Mesothelial cell of epicardium (in vitro differentiated cells): ENCODE measurements at places on chromosomes 6 and 20.

- no peak for DNase-seq
These were observed 296.7 kb downstream of the CDH26 start for GRCh38 chr20:60254901-60255411.

DNA sequence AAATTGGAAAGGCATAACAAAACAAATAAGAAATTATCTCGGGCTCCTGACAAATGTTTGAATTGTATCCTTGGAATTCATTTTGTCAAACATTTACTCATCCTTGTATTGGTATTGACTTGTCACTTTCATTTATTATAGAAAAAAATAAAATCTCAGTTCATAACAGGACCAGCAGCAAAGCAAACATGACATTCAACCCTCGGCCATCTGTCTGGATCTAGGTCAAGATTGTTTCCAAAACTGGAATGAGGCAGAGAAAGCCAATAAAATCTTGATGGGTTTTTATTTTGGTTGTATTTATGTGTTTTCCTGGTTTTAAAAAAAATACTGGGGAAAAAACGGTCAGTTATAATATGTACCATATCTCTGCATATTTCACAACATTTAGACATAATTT is 42.9 kb upstream of the FABP7 start:
- no peak for DNase-seq

DNA sequence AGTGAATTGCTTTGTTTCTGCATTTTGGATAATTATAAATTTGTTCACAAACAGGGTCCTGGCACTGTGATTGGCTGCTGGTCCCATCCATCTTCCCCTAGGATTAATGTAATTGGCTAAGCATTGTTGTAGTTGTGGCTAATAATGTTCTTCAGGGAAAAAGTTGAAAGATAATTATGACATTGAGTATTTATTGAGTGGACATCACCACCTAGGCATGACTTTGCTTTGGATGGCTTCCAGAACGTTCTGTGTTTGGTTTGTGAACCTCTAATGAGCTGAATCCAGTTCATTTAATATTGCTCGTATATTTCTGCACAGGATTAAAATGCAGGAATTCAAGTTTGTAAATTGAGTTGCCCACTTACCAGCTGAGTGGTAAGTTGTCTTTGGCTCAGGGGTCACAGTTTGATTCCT is 55.1 kb downstream of the ARID1B start:
- no peak for DNase-seq

DNA sequence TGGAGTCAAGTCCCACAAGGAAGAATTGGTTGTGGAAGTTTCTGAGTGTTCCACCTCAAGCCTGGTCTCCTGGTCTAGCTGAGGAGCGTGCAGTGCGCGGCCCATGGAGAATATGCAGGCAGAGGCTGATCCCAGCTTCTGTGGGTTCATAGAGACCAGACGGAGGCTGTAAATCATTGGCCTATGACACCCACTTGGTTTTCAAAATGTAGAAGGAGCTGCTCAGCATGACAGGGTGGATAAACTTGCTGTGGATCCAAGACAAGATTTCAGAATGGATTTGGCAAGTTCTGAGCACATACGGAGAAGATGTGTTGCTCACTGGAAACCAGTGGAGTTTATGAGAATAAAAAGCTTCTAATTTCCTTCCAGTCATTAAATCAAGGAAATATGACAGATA is 744 bp downstream of the KIF25 start:
- DNase-seq, result no peak

- DNase-seq, result no peak
These were observed 65.6 kb downstream of the CDC5L start for GRCh38 chr6:44453146-44453545.

- DNase-seq, result no peak
These were observed 55.3 kb downstream of the FLRT3 start for GRCh38 chr20:14282140-14282539.

- DNase-seq, result no peak
These were observed 207.4 kb downstream of the SOX4 start for GRCh38 chr6:21800948-21801438.

- DNase-seq, result no peak
These were observed 6.4 kb upstream of the TXNDC5 start for GRCh38 chr6:7916959-7917358.

DNA sequence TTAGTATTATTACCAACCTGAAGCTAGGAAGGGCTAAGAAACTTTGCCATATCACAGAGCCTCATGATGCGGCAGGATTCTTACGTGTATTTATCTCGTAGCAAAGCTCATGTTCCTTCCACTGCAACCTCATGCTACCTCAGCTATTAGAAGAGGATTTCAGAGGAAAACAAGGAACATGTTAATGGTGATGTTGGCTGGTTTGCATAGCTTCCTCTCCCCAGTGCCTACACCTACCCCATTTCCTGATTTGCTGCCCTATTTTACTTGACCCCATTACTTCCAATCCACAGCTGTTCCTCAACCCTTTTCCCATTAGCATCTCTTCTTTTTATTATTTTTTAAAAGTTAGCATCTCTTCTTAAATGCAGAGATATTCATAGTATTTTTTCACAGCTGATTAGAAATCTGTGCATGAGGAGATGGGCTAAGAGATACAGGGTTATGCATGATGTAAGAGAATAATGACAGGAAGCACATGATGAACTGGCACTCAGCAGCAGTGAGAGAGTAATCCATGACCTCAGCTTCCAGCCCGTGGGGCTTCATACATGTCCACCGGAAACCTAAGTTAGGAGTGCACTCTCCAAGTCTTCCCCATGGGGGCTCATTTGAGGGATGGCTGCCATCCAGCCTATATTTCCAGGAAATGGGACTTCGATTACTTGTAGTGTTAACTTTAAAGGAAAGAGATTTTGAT is 106.1 kb upstream of the ASF1A start:
- no peak for DNase-seq

GRCh38 chr6:36691011-36691410 is 6.6 kb upstream of the RAB44 start:
- DNase-seq, result no peak

DNA sequence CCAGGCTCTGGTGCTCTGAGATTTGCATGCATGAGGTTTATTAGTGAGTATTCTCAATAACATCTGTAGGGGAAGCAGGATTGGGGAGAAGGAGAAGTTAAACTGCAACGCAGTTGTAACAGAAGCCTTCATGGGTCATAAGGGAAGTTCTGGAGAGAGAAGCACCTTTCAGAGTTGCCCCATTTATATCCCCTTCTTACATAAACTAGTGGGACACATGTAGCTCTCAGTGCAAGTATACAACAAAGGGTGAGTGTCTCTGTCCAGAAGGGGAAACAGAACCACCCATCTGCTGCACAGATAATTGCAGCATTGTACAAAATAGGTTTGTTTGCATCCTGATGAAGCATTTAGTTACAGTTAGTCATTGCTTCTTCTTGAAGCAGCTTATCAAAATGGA is 4.3 kb upstream of the ADGB start:
- DNase-seq, result no peak

GRCh38 chr6:29631209-29631810 is 1.7 kb downstream of the GABBR1 start:
- no peak for DNase-seq

GRCh38 chr6:42105156-42105648 is 37.2 kb downstream of the C6orf132 start:
- no peak for DNase-seq

DNA sequence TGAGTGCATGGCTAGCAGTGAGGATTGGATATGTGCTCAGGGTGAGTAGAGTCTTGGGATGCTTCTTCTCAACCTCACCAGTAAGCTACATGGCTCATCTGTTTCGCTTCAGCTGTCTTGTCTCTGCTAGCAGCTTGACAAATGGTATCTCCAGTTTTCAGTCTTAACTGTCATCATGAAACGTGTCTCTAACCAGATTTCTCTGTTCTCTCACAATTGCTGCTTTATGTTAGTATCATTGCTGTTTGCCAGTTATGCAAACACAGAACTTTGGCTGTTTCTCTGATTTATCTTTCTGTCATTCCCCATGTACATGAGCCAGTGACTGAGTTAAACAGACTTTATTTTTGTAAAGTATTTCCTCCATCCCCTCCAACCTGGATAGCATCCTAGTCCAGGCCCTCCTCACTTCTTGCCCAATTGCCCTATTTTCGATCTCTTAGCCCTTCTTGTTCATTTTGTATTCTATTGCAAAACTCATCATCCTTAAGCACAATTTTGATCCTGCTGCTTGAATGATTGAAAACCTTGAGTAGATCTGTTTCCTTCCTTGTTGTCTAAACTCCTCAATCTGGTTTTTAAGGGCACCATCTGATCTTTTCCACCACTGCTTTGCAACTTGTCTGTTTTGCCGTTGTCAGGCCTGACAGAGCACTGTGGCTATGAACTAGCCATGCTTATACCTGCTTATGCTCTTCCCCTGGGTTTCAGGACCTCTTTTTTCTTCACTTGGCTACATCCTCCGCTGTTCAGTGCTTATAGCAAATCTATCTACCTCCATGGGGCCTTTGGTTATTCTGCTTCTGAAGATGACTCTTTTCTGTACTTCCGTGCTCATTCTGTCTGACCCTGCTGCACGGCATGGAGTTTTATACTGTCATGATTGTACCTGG is 37.7 kb upstream of the ADIG start:
- DNase-seq, result no peak

GRCh38 chr20:59403261-59403961 is 103.0 kb downstream of the EDN3 start:
- DNase-seq, result peak; percentile 96

- no peak for DNase-seq
These were observed 107.5 kb upstream of the PRSS16 start for GRCh38 chr6:27139756-27140579.

DNA sequence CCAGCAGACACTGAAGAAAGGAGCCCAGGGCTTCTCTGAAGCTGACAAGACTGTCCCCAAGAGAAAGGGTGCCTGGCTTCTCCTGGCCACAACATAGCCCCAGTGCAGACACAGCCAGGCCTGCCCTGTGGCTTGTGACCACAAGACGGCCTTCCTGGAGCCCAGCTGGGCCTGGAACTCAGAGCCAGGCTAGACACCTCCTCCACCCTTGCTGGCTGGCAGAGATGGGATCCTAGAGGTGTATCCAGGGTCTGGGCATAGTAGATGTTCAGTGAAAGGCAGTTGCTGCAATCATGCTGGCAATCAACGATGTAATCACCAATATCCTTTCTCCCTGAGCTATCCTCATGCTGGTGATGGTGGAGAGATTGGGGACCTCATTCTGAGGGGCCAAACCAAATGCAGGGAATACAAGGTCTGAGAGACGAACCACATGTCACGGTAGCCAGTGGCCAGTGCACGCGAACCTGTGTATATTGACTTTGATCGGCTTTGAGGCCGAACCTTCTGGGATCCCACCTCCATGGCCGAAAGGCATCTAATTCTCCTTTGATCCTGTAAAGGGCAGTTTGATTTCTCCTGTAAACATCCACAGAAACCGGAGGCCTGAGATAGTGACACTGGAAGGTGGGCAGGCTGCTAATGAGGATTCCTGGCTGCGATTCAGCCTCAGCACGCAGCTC is 115.2 kb downstream of the PSMB1 start:
- DNase-seq, result no peak

- no peak for DNase-seq
These were observed 39.9 kb downstream of the AFDN start for GRCh38 chr6:167866642-167867041.

DNA sequence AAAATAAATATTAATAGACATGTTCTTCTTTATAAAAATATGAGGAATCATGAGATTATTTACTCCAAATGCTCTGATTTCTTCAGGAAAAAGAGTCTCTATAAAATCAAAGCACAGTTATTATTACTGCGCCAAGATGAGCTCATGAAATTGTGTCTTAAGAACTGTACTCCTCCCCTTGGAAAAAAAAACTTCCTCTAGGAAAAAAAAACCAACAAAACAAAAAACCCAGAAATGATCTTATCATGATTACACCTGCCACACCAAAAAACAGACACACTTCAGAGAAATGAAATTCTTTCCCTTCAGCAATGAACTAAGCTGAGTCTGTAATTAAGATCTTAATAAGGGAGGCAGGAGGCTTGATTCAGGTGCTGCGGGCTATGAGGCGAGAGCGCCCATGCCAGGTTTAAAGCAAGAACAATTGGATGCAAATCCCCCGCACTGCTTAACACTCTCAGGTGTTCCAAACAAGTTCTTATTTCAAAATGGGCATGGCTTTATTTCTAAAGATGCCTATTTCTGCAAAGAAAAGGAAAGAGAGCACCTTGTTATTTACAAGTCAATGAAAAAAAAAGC is 9.1 kb downstream of the NEDD9 start:
- DNase-seq, result no peak

DNA sequence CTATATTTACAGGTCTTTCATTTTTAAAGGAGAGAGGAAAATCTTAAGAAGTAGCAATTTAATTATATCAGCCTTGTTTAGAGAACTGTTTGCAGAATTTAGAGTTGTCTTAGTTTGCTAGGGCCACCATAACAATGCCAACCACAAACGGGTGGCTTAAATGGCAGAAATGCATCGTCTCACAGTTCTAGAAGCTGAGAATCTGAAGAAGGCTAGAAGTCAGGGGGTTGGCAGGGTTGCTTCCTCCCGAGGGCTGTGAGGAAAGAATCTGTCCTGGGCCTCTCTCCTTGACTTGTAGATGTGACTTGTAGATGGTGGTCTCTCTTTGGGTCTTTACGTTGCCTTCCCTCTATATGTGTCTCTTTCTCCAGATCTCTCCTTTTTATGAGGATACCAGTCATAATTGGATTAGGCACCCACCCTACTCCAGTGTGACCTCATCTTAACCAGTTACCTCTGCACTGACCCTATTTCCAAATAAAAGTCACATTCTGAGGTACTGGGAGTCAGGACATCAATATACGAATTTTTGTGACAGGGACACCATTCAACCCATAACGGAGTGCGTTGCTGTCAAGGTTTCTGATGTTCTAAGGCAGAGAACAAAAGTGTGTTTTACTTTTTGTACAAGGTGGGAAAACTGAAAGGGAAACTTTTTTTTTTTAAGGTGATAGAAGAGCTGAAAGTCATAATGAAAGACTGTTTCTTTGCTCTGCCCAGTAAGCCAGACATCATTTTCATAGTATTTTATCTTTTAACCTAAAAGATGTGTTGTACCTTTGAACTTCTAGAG is 84.4 kb downstream of the SAMD3 start:
- DNase-seq, result no peak

DNA sequence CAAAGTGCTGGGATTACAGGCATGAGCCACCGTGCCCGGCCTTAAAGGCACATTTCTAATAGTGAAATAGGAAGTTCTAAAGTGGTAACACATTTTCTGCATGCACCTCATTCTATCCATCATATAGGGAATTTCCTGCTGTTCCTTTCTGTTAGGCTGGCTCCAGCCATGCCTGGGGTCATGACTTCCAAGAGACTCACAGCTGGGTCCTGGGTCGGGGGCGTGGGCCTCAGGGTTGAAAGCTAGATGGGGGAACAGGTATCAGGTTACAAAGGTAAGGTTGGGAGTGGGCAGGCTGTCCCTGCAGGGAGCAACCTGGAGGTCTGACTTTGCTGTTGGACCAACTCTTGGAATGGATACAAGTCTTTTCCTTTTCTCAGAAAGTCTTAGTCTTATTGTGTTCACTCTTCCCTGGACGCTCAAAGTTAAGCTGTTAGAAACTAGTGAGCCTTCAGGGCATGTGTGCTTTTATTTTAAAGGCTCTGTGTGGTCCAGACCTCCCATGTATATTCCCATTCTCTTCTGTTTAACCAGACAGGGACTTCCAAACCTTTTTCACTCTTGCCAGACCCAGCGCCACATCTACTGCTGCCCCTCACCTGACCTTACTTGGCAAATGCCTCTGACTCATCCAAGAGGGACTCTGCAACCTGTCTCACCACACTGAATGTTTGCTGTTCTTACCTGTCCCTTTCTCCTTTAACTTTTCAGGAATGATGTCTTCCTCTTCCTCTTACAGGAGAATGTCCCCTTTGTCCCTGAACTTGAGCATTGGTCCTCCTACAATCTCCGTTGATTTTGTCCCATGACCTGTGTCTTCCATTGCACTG is 64.4 kb downstream of the TMEM170B start:
- DNase-seq, result no peak

- peak; percentile 74 for DNase-seq
These were observed 129.9 kb downstream of the HFE start for GRCh38 chr6:26216886-26217713.

- no peak for DNase-seq
These were observed 103.4 kb downstream of the BMP7 start for GRCh38 chr20:57163041-57163440.
